Progenitor cell of endocrine pancreas (in vitro differentiated cells): ENCODE measurements at places on chromosomes 12 and 14. TPM values are rescaled to one million over a fixed set of nuclear protein-coding genes. Genes with fewer than 3 reads are reported as not detected.

Gene MGAT4C
- total RNA-seq: 0.22 and 0.53 TPM in 2 replicates

- DNase-seq: no peak
Observed at GRCh38 chr12:104622928-104623327, 166.2 kb downstream of the CHST11 start.

DNA sequence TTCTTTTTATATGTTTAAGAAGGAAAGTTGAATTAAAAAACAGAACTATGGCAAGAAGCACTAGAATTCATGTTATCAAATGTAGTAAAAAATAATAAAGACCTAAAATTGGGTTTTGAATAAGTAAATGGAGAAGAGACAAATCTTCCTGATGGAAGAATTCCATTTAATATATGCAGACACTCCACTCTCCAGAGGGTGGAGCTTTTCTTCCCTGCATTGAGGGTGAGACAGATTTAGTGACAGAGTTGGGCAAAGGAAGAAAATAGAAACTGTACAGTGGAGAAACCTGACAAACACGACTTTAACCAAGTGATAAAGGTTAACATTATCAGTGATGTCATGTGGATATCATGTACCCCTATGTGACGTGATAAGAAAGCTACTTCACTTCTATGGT lies 217.6 kb downstream of the PRKD1 start:
- DNase-seq: no peak

Gene LRTM2
- 0.48 and 0.53 TPM in 2 replicates for total RNA-seq

Gene B4GALNT3
- total RNA-seq: 58.3 and 67.0 TPM in 2 replicates

- no peak for DNase-seq
Observed at GRCh38 chr14:69291891-69292561, 32.1 kb downstream of the GALNT16 start.

DNA sequence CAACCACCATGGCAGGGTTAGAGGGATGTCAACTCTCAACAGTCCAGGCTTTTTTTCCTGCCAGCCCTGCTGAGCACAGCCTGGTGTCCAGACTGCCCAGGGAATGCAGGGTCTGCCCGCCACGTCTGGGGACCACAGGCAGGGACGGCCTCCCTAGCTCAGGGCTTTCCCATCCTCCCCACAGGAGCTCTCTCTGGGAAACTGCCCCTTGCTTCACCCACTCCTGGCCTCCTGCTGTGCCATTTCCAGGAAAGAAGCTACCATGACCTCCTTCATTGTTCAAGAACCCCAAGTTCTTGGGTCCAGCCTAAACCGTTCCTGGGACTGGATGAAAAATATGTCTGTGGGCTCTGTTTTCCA lies 4.8 kb downstream of the SCNN1A start:
- DNase-seq: no peak

GRCh38 chr14:89500303-89500702 lies 83.3 kb upstream of the FOXN3 start:
- DNase-seq: no peak

- DNase-seq: no peak
Observed at GRCh38 chr12:114776731-114777442, 92.9 kb upstream of the TBX3 start.

Gene KCNH5
- total RNA-seq: 3.1 and 4.6 TPM in 2 replicates

Gene PLEKHH1
- total RNA-seq: 119 and 127 TPM in 2 replicates

DNA sequence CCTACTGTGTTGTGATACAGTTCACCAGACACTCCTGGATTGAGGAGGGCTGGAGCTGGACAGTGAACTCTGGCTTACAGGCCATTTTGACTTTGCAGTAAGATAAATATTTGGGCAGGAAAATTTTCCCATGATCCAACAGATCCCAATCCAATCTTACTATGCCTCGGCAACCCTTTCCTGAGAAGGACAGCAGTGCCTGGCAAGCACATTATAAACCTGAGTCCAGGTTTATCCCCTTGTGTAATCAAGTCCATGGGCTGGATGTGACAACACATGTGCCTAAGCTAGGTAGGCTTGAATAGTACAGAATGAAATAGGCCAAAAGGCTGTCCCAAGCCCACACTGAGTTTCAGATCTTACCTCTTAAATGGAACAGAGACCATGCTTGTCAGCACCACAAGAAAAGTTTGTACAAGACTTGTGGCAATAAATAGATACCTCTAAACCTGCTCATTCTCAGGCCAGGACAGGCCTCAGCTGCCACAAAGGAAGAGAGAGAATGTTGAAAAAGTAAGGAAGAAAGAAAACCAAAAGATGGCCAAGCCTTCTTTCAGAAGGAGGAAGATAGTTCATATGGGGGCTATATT lies 34.9 kb downstream of the CREBL2 start:
- DNase-seq: no peak

DNA sequence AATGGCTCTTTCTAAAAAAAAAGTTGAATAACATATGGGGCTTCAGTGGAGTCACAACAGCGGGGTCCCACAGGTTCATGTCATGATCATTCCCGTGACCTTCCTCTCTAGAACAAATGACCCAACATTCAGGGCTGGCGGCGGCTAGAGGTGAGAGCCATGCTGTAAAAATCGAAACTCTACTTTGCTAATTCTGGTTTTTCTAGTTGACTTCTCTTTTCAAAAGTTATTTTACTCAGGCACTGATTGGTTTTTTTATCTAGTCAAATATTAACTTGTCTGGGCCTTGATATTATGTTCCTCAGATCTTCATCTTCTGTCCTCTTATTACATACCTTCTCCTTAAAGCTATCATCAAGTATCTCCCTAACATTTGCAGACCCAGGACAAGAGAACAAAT lies 402.9 kb upstream of the SOX5 start:
- no peak for DNase-seq

- no peak for DNase-seq
Observed at GRCh38 chr12:104958805-104959334, 780 bp upstream of the SLC41A2 start.

GRCh38 chr14:93267149-93267711 lies 60.2 kb downstream of the UBR7 start:
- DNase-seq: no peak

GRCh38 chr12:67784831-67785230 lies 136.3 kb downstream of the DYRK2 start:
- DNase-seq: no peak
